Stimulated activated CD8-positive, alpha-beta memory T cell treated with anti-CD3 and anti-CD28 coated beads, Interleukin-2, amount 100 ng/mL, for 48 hours (primary cell): ENCODE measurements at places on chromosomes 13 and 19.

DNA sequence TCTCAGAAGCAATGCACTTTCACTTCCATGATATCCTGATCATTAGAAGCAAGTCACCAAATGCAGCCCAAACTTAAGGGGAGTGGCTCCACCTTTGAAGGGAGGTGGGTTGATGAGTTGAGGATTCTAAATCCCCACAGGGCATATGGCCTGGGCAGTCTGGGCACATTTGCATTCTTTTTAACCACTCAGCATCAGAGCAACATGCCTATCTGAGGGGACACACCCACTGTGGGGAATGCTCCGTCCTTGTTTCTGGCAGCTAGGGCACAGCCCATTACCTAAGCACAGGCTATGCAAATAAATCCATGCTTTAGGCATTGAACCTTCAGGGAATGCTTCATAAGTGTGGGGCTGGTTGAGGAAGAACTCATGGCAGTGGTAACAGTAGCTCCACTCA, 12.3 kb upstream of the SACS start:
- no peak for DNase-seq

DNA sequence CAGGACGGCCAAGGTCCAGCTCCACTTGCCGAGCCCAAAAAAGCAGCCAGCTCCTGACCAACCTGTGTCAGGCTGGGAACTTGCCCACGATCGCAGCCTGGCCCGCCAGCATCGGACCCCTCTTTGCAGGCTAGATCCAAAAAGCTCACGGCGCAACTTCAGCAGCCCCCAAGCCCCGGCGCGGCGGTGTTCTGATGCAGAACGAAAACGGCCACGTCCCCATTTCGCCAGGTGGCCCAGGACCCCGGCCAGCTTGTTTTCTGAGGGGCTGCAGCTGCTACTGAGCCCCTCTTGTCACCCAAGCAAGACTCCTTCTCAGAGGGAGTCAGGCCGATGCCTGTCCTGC, 1.3 kb downstream of the TMEM259 start:
- DNase-seq: no peak

DNA sequence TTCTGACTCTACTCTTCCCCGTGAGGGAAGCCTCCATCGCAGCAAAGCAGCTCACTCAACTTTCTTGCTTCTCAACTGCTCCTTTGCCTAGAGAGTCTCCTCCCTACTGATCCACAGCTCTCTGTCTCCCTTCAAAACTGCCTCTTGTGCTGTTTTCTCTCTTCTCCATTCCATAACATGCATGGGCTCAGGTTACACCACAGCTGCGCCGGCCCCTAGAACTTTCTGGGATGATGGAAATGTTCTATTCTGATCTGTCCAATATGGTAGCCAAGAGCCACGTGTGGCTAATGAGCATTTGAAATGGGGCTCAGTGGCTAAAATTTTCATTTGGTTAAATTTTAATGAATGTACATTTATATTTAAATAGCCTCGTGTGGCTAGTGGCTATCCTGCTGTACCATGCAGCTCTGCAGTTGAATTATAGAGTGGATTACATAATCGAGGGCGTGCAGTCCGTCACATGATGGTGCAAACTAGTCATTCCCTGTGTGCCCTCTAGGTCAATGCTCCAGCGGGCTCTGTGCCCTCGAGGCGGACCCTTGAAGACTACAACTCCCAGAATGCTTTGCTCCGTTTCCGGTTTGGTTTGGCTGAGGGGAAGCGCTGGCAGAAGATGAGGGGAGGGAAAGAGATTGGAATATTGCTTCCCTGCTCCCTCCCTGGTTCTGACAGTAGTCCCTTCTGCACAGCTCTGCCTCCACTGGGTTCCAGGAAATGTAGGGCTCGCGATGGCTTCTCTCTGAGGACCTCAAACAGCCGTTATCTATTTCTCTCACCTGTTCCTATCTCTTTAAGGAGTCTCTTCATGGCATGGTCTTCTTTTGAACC, 109.8 kb downstream of the CACNA1A start:
- no peak for DNase-seq

DNA sequence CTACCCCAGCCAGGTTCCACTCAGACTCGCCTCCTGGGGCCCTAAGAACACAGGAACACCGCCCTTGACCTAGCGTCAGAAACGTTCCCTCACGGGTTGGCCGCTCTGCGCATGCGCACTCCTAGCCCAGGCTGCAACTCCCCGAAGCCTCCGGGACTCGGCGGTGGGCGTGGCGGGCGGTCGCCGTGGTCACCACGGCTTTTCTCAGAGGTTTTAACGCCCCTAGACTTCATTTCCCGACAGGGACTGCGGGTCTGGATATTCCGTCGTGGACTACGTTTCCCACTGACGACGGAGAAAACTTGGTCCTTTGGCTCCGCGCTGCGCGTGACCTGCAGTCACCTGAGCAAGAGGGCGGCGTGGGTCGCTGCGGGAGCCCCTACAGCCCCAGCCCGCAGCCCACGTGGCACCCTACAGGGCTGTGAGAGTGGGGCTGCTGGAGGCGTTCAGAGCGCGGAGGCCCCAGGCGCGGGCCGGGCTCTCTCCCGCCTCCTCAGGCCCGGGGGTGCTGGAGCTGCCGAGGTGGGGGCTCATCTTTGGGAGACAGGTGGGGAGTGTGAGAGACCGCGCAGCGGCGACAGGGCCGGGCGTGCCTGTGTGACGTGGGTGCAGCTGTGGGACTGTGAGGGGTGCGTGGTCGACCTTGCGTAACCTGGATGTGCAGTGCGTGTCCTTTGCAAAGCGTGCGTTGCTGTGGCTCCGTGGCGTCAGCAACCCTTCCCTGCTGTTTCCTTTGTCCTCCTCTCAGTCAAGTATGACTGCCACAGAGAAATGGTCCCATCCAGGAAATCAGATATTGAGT, 38.0 kb upstream of the ZNF573 start:
- peak; percentile 23 for DNase-seq

GRCh38 chr19:54959840-54960239, 6.3 kb upstream of the NLRP2 start:
- DNase-seq: no peak

DNA sequence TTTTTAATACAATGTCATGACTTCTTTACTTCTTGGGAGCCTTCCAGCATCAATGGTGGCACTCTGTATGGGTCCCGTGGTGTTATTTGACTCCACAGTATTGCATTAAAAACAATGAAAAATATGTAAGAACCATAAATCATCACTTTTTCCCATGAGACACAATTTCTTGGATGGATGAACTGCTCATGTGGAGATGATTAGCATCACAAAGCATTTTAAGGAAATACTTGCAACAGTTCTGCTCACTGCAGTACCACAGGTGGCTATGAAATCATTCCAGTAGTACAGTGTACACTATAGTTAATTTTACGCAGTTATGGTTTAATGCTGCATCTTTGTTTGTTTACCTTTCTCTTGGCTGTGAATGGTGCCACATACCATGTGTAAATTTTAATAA, 37.2 kb upstream of the C1QTNF9B start:
- DNase-seq: no peak

DNA sequence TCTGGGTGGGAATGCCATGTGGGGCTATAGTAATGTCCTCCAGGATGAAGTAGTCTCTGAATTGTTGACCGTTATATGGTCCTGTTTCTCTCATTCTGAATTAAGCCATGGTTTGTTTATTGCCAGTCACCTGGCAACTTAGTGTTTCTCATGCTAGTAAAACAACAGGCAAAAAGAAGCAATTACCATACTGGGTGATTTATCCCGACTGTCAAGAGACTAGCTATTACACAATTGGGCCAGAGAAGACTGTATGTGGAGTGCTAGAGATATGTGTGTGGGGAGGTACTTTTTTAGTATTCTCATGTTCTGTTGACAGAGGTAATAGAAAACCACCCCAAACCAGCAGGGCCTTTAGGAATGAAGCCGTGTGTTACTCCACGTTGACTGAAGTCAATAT, 258.2 kb downstream of the TDRD3 start:
- DNase-seq: no peak

DNA sequence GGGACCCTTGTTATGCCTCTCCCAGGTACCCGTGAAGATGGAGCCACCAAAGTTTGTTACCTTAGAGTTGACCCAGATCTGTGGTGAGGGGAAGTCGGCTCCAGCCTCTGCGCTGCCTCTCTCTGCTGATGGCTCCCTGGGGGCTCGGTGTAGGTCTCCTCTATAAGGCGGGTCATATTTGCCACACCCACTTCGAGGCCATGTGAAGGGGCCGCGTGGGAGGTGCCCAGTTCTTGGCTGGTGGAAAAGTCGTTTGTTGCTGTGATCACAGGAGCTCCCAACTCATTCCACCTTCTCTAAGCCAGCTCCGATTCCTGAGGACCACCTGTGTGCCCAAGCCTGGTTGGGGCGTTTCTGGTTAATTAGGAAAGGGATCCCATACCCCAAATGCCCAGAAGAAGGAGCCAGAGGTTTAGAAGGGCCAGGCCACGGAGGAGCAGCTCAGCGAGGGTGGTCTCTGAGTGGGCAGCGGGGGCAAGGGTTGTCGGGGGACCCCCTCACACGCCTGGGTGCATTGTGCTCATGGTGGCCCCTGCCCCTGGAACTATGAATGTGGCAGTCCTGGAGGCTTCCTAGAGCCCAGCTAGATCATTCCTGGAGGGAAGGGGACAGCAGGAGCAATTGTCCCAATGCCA, 296.5 kb downstream of the ZNF536 start:
- no peak for DNase-seq

DNA sequence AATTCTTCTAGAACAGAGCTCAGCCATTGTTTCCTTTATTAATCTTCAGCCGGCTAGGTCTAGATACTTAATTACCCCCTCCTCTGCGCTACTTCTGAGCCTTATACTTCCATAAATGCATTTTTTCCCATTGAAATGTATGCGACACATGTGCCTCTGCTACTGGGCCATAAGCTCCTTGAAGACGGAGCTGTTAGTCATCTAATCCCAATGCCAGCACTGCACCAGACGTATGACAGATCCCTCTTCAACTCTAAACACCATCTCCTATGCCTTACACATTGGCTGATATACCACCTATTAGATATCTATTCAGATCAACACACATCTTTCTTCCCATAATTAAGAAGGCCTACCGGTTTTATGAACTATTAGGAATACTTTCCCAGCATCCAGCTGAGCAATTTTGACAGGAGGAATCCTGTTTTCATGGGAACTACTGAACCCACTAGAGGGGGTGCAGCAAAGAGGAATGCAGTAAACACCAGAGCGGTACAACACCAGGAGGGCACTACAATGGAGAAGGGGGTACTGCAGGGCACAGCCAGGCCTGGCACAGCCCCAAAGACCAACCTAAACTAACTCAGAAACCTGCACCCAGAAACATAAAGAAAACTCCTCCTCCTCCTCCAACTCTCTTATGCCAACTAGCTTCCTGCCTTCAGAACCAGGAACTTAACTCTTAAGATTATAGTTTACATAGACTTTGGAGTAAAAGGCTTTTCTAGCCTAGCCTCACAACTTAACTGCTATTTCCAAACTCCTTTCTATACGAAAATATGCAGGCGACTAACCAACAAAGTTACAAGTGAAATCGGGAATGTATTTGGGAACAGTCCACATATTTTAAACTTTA, 18.7 kb downstream of the STK24 start:
- no peak for DNase-seq
